ENCODE measurements at places on chromosomes 3 and 15. TPM values are rescaled to one million over a fixed set of nuclear protein-coding genes. Genes with fewer than 3 reads are reported as not detected.

The MYRIP gene
- not detected for total RNA-seq

The MEX3B gene
- total RNA-seq: 9.6 TPM

The GPR62 gene
- total RNA-seq: not detected

The KLHL40 gene
- not detected for total RNA-seq

The SEMA3F gene
- total RNA-seq: 0.43 TPM

All from placental pericyte (primary cell).